MM.1S (cell line): ENCODE measurements at places on chromosomes 7 and 10.

DNA sequence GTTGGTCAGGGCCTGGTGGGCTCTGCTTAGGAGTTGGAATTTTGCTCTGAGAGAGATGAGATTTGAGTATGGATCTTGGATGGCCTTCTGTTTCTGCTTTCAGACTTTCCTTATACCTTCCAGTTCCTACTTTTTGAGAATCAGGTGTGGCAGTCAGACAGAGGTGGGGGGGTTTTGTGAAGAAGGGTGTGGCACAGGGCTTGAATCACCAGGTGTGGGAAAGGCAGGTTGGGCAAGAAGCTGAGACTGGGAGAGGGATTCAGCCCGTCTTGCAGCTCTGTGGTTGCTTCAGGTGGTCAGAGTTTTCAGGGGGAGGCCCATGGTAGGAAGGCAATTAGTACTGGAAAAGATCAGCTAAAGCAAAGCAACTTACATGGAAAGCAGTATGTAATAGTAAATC is 340.2 kb downstream of the LRMDA start:
- DNase-seq, result no peak

- DNase-seq, result no peak
Measured at GRCh38 chr7:7504910-7505704, 30.6 kb downstream of the COL28A1 start.

GRCh38 chr10:78706726-78707540 is 361.8 kb upstream of the ZMIZ1 start:
- no peak for DNase-seq

DNA sequence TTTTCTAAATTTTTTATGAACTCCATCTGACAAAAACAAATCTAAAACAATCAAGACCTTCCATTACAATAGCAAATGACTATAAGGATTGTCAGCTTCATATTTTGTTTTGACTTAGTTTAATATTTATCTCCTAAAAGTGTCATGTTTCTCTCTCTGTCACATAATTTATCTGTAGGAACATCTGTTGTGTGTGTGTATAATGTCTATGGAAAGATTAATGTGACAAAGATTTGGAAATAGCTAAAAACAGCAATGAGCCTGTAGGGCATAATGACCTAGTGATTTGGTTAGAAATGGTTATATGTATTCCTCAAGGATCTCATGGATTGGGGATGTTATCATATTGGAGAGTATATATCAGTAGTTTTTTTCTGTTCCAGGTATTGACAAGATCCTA is 69.6 kb upstream of the MDFIC start:
- no peak for DNase-seq

DNA sequence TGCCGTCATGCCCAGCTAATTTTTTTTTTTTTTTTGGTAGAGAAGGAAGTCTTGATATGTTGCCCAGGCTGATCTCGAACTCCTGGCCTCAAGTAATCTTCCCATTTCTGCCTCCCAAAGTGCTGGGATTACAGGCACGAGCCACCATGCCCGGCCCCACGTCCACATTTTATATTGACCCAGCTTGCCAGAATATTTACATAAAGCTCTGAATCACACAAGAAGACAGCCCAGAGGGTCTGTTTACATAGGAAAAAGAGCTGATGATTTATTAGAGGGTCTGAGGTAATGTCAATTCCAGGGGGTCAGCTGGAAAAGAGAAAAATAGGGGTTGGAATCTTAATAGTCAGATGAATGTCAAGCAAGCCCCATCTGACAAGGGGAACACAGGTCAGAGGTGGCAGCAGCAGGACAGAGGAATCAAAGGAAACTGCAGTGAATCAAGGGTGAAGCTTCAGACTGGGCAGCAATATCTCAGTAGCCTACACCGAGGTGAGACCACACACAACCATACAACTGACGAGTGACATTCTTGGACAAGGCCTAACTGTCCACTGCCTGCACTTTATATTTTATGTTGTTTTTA is 15.8 kb upstream of the SLF2 start:
- DNase-seq, result no peak

GRCh38 chr10:97629289-97629688 is 4.0 kb downstream of the MORN4 start:
- DNase-seq, result no peak
